ENCODE measurements at places on chromosomes 3 and 15.

DNA sequence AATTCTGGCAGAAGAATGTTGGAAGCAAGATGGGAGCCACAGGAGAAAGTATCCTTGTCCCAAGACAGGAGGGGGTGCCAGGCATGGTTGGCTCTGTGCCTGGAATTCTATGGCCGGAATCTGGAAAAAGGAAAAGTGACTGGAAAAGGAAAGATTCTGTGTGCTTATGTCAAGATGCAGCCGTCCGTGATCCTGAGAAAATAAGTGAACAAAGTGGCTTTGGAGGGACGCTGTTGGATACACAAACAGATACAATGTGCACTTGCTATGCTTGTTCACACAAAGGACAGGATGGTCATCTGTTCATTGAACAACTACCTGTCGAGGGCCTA, 28.5 kb upstream of the MUC20 start:
- DNase-seq, result no peak

- DNase-seq, result no peak
Measured at GRCh38 chr15:76368122-76368621, 31.6 kb downstream of the ISL2 start.

GRCh38 chr3:95235916-95236315, 1173.1 kb downstream of the NSUN3 start:
- DNase-seq, result no peak

DNA sequence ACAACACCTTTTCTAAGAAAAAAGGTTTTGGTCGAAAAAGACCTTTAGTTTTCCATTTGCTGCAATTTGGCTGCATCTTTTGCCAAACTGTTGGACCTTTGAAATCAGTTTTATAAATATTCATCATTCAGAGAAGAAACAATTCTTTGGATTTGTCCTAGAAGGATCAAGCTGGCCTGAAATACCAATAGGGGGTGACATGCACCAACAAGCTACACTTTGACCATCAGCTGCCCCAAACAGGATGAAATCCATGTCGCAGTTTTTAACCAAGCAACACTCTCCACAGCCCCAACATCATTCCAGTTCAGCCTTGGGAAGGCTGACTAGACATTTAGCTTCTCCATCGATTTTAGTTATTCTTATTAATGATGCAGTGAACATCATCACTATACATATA, 9.8 kb downstream of the RPL15 start:
- DNase-seq, result no peak

GRCh38 chr3:118354556-118354955, 680.1 kb downstream of the IGSF11 start:
- DNase-seq, result no peak

GRCh38 chr15:57458356-57458781, 82.1 kb downstream of the CGNL1 start:
- DNase-seq, result no peak

DNA sequence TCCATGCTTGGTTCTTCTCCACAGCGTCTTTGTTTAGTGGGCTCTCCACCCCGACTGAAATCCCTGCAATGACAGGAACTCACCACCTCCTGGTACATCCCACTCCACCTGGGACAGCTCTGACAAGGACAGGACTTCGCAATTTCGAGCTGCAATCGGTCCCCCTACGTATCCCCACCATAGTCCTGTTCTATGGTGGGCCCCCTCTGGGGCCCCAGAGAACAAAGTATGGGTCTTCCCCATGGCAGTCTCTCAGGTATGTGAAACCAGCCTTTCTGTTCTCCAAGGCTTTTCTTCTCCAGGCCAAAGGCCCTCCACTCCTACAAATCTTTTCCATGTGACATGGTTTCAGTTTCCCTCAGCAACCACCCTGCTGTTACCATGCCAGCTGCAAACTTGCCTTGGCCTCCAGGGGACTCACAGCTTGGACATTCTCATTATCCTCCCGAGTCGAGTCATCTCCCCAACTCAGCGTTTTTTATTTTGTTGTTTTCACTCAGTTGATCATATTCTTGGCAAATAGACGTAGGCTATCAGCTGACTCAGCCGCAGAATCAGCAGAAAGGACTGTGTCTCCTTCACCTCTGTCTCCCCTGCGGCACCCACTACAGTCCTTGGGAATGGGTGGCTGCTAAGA, 233.3 kb downstream of the OPA1 start:
- no peak for DNase-seq
